ENCODE measurements at places on chromosomes 12 and 14. TPM values are rescaled to one million over a fixed set of nuclear protein-coding genes. Genes with fewer than 3 reads are reported as not detected.

TAMALIN gene
- total RNA-seq, result 15.2 TPM

PAPLN gene
- 3.2 TPM for total RNA-seq

UNC79 gene
- total RNA-seq, result 0.17 TPM

BATF gene
- 0.77 TPM for total RNA-seq

ZNF140 gene
- 9.4 TPM for total RNA-seq

CLEC4E gene
- not detected for total RNA-seq
